HT-29 (cell line): ENCODE measurements at places on chromosomes 11 and 22. TPM values are rescaled to one million over a fixed set of nuclear protein-coding genes. Genes with fewer than 3 reads are reported as not detected.

- DNase-seq = no peak
Observed at GRCh38 chr22:38441620-38442287, 13.2 kb downstream of the KCNJ4 start.

Gene USP2
- 2.2 and 4.4 TPM in 2 replicates for total RNA-seq

- DNase-seq = no peak
Observed at GRCh38 chr22:44024288-44024921, at the start of gene PARVB. PARVB (plus strand) TSS chr22:44024302; CDS start chr22:44024340, 38 bp downstream.

DNA sequence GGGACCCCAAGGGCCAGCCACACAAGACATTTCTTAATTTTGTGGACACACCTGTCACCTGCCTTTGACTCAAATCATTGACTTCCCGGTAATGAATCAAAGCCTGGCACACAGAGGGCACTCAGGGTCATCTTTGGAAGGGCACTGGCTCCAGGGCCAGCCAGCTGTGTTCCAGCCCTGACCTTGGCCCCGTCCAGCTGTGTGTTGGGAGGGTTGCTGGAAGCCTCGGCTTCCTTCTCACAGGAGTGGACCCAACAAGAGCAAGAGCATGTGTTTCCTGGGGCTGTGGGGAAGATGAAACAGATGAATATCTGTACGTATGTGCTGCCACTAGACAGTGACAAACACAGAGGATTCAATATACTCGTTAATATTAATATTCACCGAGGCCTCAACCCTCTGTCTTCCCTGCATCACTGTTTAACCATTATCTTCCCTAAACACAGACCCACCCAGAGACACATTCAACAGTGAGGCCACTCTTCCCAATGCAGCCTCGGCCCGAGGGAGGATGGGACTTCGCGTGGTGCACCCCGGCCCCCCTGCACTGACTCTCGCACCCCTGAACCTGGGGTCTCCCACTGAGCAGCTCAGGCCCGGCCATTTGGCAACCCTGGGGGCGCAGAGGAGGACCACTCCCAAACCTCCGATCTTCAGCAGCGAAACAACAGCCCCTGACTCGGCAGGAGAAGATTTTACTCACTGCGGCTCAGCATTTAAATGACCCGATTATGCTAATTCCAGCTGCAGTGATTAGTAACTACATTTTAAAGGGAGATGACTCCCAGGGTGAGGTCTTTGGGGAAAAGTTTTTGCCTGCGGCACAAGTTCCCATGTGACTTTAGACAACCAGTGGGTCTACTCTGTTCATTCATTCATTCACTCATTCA is 45.7 kb downstream of the PHF21B start:
- DNase-seq = no peak

Gene CASP12
- total RNA-seq = not detected in 2 replicates

Gene MFNG
- total RNA-seq = 1.0 and 2.1 TPM in 2 replicates

GRCh38 chr11:10444725-10445315 is 10.2 kb upstream of the AMPD3 start:
- DNase-seq = no peak

Gene OR8G5
- not detected in 2 replicates for total RNA-seq

- DNase-seq = no peak
Observed at GRCh38 chr11:514606-515005, 7.6 kb upstream of the RNH1 start.

- peak; percentile 22 for DNase-seq
Observed at GRCh38 chr22:22168190-22168940, 76.2 kb upstream of the VPREB1 start.

- no peak for DNase-seq
Observed at GRCh38 chr11:126305699-126306098, 1.8 kb downstream of the DCPS start.

- DNase-seq = no peak
Observed at GRCh38 chr11:123249354-123249753, 54.3 kb upstream of the CLMP start.

Gene OR56B1
- not detected in 2 replicates for total RNA-seq

- no peak for DNase-seq
Observed at GRCh38 chr11:44818110-44818509, 91.3 kb downstream of the TSPAN18 start.

Gene HTR3A
- total RNA-seq = not detected in 2 replicates

- DNase-seq = no peak
Observed at GRCh38 chr11:72209101-72209500, 7.5 kb upstream of the FOLR2 start.

DNA sequence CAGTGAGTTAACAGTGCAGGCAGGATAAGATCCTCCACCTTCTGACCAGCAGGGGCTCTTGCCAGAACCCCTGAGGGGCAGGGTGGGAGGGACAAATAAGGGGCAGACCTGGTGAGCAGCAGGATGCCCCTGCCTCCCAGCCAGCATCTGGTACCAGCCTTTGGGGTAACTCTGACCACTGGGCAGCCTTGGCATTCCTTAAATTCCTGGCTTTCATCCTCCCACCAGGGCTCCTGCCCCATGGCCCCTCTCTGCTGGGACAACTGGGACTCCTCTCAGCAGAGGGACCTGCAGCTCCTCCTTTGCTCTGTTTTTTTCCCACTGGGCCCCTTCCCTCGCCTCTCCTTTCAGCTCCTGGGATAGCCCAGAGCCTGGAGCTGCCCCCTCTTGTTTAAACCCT is 98.0 kb upstream of the CD82 start:
- DNase-seq = no peak

Gene GRAP2
- total RNA-seq = not detected in 2 replicates

Gene GGTLC3
- total RNA-seq = not detected in 2 replicates

DNA sequence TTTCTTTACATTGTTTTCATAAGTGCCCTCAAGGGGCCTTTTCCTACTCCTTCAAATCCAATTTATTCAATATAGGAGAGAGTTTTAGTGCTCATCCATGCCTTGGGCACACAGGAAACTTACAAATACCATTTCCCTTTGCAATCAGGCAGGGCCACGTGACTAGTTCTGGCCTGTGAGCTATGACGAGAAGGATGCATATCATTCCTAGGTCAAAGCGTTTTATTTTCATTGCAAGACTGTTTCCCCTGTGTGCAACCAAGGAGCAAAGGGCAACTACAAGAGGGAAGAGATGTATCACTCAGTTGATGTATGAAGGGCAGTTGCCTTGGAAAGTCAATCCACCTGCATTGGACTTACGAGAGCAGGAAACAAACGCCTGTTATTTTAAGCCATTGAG is 1.9 kb upstream of the TRAF6 start:
- no peak for DNase-seq

- DNase-seq = no peak
Observed at GRCh38 chr22:16810188-16810802, 14.9 kb downstream of the XKR3 start.

GRCh38 chr11:84812471-84812969 is 814.6 kb downstream of the DLG2 start:
- DNase-seq = no peak

- peak; percentile 67 for DNase-seq
Observed at GRCh38 chr22:41939981-41940831, 6.7 kb downstream of the CENPM start.

- no peak for DNase-seq
Observed at GRCh38 chr11:9697766-9698165, 33.9 kb downstream of the SWAP70 start.

DNA sequence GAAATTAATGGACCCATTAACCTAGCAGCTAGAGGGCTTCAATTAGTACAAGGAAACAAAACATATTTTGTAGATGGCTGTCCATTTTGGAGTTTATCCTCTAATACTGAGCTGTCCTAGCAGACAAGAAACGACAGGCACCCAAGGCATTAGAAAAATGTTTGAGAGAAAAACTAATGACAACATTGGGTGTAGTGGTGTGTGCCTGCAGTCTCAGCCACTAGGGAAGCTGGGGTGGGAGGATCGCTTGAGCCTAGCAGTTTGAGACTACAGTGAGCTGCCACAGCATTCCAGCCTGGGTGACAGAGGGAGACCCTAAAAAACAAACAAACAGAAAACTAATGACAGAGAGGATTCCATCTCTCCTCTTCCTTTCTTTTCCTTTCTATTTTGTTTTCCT is 1.5 kb downstream of the A4GALT start:
- peak; percentile 49 for DNase-seq

DNA sequence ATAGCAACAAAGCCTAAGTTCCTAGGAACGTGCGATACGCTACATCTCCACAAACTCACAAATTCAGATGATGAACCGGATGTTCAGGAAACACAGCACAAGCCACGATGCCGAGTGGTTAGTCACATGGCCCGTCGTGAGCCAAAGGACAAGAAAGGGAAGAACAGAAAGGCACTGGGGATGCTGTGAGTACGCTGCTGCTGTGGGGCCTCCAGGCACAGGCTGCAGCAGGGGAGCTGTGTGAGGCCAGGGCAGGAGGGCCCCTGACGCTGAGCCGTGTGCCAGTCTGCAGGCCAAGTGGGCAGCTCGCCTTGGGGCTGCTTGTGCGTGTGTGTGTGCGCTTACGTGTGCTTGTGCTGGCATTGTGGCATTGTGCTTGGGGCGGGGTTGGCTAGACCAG is 89.4 kb downstream of the CTTN start:
- DNase-seq = no peak

- DNase-seq = no peak
Observed at GRCh38 chr22:45888221-45889092, 88.5 kb downstream of the WNT7B start.

Gene ZNF280A
- not detected in 2 replicates for total RNA-seq

DNA sequence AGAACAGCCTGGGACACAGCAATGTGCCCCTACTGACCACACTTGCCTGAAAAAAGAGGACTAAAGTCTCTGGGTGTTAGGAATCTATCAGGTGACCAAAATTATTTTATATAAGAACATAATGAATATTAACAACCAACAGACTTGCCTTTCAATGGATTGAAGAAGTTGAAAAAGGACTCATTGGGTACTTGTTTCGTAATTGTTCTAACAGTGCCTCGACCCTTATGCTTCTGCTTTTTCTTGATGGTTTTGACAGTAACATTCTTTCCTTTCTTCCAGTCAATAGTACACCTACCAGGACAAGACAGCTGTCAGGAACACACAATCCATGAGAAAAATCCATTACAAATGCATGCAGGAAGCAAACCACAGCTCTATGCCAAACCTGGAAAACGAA is 29.0 kb upstream of the PHLDA2 start:
- DNase-seq = no peak

GRCh38 chr11:127362754-127363308 is 362.3 kb upstream of the KIRREL3 start:
- DNase-seq = no peak

Gene TRIM66
- 6.7 and 7.0 TPM in 2 replicates for total RNA-seq

DNA sequence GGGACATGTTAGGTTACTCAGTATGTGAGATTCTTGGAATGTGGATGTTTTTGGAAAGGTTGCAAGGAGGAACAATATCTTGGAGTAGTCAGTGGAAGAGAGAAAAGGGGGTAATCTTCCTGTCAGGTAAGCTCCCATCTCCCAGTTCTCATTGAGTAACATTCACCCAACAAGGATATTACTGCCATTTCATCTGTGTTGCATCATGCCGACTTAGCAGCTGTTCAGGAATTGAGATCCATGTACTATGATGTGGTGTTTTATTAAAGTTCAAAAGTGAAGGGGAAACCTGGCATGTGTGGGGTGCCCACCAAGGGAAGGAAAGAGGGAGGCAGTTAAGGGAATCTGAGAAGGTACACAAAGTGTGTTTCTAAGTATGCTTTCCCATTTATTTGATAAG is 58.4 kb upstream of the RASSF10 start:
- DNase-seq = no peak

DNA sequence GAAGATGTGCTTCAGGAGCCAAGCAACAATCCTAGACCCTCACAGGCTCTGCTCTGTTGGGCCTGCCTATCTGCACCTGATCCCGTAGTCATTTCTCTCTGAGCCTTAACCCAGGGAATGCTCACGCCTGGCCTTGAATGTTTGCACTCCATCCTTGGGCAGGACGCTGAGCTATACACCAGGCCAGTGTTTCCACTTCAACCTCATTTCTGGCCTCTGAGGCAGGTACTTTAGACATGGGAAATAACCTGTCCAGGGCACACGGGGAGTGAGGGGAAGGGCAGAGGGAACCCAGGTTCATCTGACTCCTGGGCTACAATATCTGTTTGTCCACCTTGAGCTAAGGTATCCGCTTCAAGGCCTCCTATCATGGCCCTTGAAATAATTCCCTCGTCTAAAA is 9.9 kb downstream of the RSPH14 start:
- DNase-seq = no peak

DNA sequence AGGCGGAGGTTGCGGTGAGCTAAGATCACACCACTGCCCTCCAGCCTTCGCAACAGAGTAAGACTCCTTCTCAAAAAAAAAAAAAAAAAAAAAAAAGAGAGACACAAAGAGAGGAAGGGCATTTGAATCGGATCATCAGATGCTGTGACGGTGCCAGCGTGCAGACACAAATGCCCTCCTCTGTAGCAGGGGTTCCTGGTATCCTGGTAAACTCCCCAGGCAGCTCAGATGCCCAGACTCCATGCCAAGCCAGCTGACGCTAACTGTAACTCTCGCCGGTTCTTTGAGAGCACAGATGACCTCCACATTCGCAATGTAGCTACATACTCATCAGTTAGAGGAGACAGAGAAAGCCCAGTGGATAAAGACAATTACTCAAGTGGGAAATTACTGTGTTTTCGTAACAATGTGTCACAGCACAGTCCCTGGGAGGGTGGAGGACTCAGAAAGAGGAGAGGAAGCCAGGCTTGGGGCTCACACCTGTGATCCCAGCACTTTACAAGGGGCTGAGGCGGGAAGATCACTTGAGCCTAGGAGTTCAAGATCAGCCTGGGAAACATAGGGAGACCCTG is 153.1 kb downstream of the BRD1 start:
- no peak for DNase-seq

DNA sequence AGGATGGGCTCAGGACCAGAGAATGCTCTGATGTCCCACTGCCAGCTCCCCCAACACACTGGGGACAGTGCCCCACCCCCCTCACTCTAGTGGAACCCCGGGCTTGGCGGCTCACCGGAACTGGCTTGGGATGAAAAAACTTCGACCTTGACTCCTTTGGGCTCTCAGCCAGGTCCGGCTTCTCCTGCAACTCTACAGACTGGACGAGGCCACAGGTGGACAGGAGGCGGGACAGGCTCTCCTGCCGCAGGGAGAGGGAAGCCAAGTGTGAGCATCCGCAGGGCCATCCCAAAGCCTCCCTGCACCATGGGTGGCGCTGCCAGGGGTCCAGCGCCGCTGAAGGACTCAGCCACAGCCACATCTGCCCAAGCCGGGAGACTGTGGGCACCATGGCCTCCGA is 3.7 kb downstream of the RRP7A start:
- DNase-seq = no peak

GRCh38 chr11:19466314-19466713 is 225.6 kb upstream of the E2F8 start:
- no peak for DNase-seq

- no peak for DNase-seq
Observed at GRCh38 chr11:102704841-102705240, 728 bp downstream of the MMP27 start.

- DNase-seq = no peak
Observed at GRCh38 chr11:73384531-73384871, 8.3 kb downstream of the RELT start.

- DNase-seq = no peak
Observed at GRCh38 chr11:115896084-115896483, 391.9 kb upstream of the CADM1 start.
